Stimulated activated CD4-positive, alpha-beta T cell treated with anti-CD3 and anti-CD28 coated beads, Interleukin-4, amount 100 ng/mL, for 48 hours (primary cell): ENCODE measurements at places on chromosomes 6 and 20.

DNA sequence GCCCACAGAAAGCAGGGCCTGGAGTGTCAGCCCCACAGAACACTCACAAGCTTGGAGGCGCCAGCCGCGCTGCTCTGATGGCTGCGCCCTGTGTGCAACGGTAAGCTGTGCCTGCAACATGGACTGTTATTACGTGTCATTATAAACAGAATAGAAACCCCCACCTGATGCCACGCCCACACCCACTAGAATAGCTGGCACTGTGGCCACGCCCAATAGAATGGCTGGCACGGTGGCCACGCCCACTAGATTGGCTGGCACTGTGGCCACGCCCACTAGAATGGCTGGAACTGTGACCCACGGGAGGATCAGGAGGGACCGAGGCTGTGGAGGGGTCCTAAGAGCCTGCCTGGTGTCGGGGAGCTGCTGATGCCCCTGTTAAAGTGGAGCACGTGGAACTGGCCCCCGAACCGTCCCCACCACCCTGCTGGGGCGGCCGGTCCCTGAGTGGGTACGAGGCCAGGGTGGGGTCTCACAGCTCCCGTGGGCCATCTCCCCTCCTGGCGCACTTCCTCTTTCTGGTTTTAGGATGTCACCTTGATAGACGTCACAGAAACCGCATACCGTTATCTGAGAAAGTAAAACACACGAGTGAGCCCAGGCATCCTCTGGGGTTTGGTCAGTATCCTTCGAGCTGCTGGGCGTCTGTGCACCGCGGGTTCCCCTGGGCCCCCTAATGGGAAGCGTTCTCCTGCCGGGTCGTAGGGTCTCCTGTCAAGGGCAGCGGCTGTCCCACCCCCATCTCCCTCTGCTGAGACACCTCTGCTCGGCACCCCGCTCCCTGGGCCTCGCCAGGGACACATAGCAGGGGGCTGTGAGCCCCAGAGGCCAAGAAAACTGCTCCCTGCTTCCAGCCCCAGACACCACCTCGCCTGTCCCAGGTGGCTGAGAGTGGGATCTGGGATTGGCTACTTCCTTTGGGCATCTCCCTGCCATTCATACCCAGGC lies 25.4 kb downstream of the SLC17A9 start:
- DNase-seq = peak; percentile 69

GRCh38 chr6:16367571-16367970 lies 129.2 kb downstream of the GMPR start:
- DNase-seq = no peak

DNA sequence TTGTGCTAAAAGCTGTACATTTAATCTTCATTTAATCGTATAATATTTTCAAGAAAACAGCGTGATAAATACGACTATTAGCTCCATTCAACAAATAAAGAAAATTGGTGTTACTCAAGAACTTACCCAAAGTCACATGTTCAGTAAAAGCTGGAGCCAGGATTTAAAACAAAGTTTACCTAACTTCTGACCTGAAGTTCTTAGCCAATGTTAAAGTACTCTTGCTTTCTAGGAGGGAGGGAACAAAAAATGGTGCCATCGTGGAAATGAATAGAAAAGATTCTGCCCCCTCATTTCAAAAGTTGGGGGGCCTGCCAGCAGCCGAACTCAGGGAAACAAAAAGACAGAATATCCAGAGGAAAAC lies 395.8 kb downstream of the CD109 start:
- DNase-seq = no peak

GRCh38 chr6:65667916-65668656 lies 38.9 kb downstream of the EYS start:
- no peak for DNase-seq

- no peak for DNase-seq
Observed at GRCh38 chr20:1391640-1392442, 1.0 kb downstream of the FKBP1A start.

DNA sequence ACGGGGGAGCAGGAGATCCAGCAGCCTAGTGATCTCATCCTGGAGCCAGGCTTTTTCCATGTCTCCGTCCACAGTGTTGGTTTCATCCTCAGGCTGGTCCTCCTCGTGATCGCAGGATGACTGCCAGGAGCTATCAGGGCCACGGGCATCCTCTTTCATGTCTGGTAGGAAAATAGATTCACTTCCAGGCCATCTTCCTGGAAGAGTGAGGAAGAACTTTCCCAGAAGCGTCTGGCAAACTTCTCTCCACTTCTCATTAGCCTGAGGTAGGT lies 15.3 kb upstream of the SLC9A8 start:
- DNase-seq = no peak

DNA sequence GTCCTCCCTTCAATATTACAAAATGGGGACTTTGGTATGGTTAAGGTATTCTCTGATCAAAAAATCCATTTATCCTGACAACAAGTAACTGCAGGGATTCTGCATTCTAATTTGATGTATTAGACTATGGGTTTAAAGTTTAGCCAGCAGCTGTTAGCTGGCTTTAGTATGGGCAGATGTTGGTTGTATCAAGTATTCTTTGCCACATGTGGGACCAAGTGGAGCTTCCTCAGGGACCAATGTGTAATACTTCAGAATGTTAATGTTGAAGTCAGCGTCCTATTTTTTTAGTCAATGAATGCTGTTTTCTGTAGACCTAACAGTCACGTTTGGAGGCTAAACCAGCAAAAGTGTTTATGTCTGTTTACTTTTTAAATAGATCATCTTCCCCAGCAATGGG lies 41.4 kb downstream of the MOXD1 start:
- no peak for DNase-seq

- no peak for DNase-seq
Observed at GRCh38 chr20:1778338-1778737, 116.9 kb upstream of the SIRPA start.

- DNase-seq = no peak
Observed at GRCh38 chr20:55919319-55919718, 86.0 kb downstream of the CBLN4 start.

DNA sequence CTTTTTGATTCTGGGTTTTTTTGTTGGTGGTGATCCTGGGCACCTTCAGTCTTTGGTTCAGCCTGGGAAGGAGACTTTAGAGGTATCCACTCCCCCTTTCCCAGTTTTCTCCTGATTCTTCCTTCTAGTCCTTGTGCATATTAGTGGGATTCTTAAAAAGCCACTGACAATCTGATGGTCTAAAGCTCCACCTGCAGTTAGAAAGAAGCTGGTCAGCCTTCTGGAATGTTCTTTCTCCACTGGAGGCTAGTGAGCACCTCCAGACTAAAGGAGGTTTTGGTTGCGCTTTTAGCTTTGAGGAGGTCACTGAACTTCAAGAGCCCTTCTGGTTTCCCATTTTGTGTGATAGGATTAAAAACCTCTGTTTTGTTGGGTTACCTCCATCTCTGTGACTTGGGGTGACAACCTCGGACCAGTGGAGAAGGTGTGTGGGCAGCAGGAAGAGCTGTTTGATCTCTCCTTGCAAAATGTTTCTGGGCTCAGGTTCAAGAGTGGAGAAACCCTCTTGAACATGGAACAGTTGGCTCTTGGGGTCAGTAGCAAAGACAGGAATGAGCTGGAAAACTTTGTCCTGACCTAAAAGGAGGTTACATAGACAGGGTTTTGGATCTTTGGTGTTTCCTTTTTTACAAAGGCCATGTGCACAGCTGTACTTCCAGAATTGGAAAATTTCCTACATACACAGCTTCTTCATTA lies 29.0 kb downstream of the JARID2 start:
- no peak for DNase-seq

GRCh38 chr6:48658915-48659314 lies 547.9 kb upstream of the PTCHD4 start:
- no peak for DNase-seq

GRCh38 chr20:35133735-35134134 lies 13.4 kb downstream of the EDEM2 start:
- no peak for DNase-seq

- no peak for DNase-seq
Observed at GRCh38 chr6:136889271-136890193, 32.6 kb upstream of the SLC35D3 start.

DNA sequence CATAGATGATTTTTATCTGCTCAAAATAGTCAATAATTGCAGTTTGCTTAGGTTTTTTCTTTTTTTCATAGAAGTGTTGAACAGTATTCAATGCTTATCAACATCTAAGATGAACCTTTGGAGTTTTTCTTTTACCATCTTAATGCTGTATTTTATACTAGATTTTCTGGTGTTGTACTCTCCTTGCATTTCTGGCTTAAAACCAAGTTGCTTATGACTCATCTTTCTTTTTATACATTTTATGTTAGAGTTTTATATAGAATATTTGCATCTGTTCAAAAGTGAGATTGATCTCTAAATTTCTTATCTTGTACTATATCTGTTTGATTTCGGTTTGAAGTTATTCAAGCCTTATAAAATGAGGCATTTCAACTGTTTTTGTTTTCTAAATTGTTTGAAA lies 232.5 kb downstream of the RFPL4B start:
- DNase-seq = no peak

GRCh38 chr6:47404435-47404834 lies 73.2 kb upstream of the CD2AP start:
- DNase-seq = no peak

DNA sequence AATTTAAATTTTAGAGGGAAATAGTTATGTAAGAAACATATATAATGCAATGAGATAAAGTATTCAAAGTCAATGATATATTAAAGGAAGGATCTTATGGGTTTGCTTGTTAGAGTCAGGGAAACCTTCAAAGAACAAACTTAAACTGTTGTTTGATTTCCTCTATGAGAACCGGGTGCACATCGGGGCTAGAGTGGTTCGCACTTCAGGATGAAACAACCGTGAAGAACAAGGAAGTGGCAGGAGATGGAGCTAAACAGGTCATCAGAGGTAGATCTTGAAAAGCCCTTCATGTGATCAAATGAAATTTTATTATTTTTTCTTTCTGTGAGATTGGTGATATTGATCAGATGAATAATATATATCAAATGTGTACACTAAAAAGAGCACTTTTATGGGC lies 951.9 kb upstream of the FLRT3 start:
- no peak for DNase-seq

DNA sequence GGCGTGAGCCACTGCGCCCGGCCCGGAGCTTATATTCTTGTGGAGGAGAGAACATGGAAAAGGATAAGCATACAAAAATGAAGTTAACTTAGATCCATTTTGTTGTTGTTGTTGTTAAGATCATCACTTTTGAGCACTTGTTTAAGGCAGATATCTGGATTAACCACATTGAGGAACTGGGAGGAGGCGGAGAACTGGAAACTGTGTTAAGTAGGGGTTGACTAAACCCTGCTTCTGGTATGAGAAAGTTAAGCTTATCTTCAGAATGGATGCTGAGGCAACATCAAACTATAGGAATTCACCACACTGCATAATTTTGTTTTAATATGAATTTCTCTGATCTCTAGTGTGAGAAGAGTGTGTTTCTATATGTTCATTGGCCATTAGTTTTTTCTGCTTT lies 57.6 kb downstream of the GCNT2 start:
- DNase-seq = no peak

GRCh38 chr20:10855778-10856177 lies 182.0 kb upstream of the JAG1 start:
- no peak for DNase-seq

- no peak for DNase-seq
Observed at GRCh38 chr20:2972126-2972525, 71.3 kb upstream of the GNRH2 start.

DNA sequence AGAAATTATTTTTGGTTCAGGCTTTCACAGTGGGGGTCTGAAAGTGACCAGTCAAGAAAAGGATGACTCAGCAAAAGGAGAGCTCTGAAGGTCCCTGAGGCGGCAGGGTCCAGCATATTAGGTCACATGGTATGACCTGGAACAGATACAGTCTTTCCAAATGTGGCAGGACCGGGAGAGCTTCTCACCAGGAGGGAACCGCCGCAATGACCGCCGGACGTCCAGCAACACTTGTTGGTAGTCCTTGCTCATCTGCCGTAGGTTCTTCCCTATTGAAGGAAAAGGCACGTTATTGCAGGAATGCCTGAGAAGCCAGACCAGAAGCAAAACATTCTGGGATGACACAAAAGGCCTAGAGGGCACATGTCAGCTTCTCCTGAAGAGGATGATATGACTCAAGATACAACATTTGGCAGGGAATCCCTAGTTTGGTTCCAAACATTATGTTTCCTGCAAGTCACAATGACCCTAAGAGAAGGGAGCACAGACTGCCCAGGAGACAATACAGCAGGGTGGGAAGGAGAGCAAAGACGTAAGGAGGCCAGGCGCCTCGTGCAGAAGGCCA lies 17.4 kb downstream of the TBC1D20 start:
- no peak for DNase-seq

DNA sequence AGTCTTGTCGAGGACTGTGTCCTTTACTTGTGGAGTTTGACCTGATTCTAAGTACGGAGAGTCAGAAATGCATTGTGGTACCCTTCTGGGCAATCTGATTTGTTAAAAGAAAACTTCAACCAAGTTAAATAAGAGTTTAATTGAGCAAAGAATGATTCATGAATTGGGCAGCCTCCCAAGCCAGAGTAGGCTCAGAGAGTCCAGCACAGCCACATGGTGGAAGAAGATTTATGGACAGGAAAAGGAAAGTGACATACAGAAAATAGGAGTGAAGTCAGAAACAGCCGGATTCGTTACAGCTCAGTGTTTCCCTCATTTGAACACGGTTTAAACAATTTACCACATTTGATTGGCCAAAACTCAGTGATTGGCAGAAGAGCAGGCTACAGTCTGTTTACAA lies 329.2 kb downstream of the DHX35 start:
- DNase-seq = no peak

DNA sequence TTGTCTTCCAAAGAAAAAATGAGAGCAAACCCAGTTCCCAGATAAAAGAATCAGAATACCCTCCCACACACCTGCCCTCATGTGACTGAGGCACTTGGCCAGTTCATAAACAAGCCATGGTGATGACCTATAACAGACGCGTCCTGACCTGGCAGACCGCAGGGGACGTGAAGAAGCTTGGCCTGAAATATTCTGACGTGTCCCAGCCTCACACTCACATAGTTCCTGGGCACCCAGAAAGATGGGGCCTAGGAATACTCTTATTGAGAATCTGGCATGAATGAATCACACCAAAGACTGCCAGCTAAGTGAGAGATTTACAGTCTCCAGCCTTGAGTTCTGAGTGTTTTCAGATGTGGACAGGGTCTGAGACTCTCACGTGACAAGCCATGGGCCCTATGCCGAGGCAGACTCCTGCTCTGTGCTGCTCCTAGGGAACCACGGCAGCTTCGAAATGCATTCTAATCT lies 17.2 kb upstream of the MAP3K4 start:
- no peak for DNase-seq

DNA sequence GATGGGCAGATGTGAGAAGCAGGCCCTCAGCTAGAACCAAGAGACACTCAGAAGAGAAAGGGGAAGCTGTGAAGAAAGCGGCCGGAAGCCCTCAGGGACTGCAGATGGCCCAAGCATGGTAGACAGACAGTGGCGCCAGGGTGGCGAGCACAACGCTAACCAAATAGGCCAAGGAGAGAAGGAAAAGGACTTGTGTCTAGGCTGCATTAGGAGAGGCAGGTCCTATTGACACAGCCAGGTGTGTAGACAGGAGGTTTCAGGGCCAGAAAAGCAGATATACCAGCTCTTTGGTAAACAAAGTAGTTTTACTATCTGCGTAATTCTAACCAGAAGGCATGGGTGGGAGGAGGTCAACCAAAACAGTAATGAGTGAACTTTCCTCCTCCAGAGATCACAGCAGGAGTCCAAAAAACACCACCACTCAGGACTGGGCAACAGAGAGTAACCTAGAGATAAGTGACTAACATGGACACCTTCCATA lies 15.8 kb upstream of the MAP7 start:
- no peak for DNase-seq

- DNase-seq = no peak
Observed at GRCh38 chr6:65979120-65979519, 272.1 kb upstream of the EYS start.

GRCh38 chr6:126038234-126038633 lies 51.9 kb downstream of the TRMT11 start:
- DNase-seq = no peak
